ENCODE measurements at places on chromosomes 7 and 10.

DNA sequence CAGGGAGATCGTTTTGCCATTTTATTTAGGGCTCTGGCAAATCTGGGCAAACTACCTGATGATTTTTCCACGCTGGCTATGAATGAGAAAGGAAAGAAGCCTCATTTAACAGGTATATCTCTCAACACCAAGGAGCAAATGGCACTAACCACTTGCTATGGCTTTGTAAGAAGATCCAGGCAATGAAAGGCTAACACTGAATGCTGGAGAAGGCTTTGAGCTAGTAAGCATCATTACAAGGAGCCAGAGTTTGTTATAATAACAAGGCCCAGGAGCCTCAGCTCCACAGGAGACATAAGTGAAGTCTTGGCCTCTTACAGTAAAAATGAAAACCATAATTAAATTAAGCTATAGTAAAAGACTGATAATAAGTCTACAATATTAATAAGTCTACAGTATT is 123.1 kb downstream of the CNOT4 start:
- DNase-seq: no peak

- DNase-seq: no peak
Measured at GRCh38 chr7:30656006-30656957, 26.0 kb downstream of the CRHR2 start.

GRCh38 chr10:73553761-73554160 is 37.4 kb downstream of the USP54 start:
- no peak for DNase-seq

- no peak for DNase-seq
Measured at GRCh38 chr7:14228341-14228740, 238.9 kb upstream of the ETV1 start.

DNA sequence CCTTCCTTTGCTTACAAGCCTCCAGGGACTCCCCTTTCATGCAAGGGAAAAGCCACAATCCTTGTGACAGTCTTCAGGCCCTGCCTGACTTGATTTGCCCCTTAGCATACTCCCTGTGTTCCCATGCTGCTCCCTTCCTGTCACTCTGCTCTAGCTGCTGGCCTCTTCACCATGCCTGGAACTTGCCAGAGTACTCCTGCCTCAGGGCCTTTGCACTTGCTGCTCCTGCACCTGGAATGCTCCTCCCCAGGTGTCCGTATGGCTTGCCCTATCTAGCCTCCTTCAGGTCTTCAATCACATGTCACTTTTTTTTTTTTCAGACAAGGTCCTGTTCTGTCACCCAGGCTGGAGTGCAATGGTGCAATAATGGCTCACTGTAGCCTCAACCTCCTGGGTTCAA is 22.8 kb upstream of the GOLGA7B start:
- DNase-seq: no peak

DNA sequence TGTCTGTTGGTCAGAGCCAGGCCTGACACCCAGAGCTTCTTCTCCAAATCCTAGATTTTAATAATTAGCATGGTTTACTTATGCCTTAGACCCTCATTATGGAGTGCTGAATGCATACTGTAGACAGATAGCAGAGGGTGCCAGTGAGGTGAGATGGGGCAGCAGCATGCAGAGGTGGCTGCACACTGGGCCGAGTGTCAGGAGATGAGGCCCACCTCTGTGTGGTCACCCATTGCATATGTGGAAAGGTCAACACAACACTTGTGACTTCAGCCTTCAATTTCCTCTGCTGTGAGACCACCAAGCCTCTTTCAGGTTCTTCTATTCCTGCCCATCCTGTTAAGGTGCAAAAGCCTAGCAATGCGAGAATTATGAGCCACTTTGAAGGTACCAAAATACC is 39.7 kb upstream of the NMT2 start:
- DNase-seq: no peak

GRCh38 chr10:6275022-6275997 is 72.6 kb downstream of the PFKFB3 start:
- peak; percentile 89 for DNase-seq

GRCh38 chr10:87654212-87654611 is 5.5 kb upstream of the PAPSS2 start:
- no peak for DNase-seq

- DNase-seq: no peak
Measured at GRCh38 chr10:16436367-16436757, 448 bp upstream of the PTER start.

DNA sequence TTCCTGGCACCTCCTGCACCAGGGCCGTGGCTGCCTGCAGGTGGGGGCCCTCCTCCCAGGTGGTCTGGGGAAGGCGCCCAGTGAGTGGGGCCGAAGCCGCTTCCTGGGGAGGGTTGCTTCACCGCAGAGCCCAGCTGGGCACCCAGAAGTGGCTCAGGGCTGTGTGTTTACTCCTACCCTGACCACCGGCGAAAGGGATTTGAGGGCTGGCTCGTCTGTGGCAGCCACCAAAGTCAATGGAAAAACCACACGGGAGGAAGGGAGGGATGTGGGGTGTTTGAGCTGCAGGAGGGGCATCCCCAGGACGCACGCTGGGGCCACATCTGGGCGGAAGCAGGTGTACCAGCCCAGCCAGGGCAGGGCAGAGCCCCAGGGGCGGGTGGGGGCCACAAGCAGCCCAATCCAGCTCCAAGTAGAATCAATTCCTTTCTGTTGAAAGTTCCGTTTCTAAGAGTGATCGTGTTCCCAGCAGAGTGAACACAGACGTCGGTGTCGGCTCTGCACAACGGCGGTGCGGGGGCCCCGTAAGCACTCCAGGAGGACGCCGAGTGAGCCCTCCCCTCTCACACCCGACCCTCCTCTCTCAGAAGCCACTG is 69.9 kb downstream of the FOXL3 start:
- DNase-seq: no peak

DNA sequence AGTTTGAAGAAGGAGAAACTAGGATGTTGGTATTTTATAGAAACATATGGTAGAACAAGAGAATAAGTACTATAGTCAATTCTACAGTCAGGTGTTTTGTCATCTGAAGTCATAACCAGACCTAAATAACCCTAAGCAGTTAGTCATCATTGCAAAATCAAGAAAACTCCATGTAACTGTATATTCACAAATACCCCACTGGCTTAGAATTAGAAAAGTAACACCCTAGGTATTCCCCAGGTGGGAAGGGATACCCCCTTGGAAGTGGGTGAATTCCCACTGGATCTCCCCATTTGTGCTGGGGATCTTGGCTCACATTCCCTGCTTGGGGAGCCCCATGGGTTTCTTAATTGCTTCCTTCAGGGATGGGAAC is 45.9 kb upstream of the ITGB8 start:
- no peak for DNase-seq

DNA sequence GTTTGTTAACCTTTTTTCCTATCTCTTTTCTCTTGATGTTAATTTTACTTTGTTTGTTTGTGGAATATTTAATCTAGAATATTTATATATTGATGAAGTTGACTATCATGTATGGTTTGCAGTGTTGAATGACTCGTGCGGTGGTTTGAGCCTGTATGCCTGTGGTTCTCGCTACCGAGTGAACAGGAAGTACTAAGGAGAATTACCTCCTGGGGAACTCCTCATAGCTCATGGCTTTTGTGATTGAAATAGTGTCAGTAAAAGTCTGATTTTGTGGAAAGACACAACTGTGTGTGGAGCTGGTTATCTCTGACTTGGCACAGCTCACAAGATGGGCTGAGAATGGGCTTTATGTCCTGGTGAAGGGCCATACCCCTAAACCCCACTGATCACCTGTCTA is 498.6 kb downstream of the GLRX3 start:
- DNase-seq: no peak

DNA sequence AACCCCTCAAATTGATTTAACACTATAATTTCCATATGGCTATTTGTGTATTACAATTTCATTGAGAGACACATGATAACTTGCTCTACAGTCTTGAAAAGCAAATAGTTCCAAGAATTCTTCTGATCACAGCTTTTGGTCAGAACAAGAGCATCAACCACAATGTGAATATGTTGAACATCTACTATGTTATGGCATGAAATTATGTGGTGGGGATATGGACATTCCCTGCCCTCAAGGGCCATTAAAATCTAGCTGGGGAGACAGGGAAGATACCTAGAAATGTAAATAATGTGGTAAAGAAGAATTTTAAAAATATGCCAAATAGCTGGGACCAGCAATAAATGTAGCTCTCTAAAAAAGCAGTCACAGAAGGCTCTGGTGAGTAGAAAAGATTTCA is 262.2 kb downstream of the FZD1 start:
- no peak for DNase-seq

DNA sequence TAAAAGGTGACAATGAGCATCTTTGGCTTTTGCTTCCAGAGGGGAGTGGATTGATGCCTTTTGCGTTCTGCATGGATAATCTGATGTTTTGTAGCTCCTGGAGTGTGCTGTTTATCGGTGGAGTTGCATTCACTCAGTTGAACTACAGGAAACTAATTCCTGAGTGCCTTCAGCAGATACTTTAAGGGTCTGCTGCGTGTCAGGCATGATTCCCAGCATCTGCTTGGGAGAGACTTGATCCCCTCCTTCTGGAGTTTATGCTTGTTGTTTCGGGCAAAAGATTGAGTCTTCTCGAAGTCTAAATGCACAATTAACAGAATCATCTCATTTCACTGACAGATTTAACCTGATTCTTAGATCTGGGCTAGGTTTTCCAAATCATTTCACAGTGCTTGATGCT is 46.2 kb downstream of the CELF2 start:
- no peak for DNase-seq

DNA sequence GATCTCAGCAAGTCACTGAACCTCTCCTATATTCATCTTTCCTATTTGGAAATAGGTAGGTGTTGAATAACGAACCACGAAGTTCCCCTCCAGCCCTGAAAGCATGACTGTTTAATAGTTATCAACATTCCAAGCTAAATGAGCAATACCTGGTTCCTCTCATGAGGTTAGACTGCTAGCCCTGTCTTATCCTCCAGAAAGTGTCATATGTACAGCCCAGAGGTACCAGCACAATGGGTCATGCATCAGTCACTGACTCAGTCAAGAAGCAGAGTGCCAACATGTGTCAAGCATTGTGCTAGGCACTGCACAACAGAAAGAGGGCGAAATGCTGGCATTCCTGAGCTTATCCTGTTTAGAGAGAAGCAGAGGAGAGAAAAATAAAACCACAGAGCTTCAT is 70.0 kb downstream of the AMPH start:
- DNase-seq: no peak

- DNase-seq: no peak
Measured at GRCh38 chr7:141891336-141891735, 24.9 kb upstream of the OR9A4 start.

DNA sequence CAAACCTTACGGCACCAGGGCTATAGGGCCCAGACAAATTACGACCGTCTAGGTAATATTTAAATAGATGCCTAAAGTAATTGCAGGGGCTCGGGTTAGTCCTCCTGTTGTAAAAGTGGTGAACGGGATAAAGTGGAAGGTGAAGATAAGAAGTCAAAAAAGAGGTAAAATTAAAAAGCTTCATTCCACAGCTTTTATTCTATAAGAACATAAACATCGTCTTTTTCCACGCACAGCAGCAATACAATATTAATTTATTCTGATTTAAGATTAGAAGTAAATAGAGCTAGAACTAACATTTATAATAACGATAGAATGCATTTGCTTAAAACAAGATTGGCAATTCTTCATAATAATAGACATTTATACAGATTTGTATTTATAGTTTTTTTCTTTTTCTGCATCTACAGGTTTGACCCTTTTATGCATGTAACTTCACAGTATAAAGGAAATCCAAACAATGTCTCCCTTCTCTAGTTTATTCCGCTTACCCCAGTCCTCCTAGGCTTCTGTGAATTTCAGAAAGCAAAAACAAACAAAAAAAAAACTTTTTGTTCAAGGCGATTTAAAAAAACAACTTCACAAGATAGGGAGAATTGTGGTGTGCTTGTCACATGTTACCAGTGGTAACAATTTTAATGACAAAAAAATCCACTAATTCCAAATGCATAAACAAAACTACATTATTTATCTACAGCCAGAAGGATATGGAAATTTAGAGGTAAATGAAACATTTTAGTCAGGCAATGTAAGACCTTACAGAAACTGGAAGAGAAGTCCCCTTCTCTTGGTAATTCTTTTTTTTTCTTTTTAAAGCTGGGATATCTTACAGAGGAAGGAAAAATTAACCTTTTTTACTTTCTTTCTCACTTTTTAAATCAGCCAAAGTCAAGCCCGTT is 3.4 kb downstream of the HOXA10 start:
- DNase-seq: no peak

- DNase-seq: no peak
Measured at GRCh38 chr10:44619975-44620374, 235.1 kb upstream of the CXCL12 start.

DNA sequence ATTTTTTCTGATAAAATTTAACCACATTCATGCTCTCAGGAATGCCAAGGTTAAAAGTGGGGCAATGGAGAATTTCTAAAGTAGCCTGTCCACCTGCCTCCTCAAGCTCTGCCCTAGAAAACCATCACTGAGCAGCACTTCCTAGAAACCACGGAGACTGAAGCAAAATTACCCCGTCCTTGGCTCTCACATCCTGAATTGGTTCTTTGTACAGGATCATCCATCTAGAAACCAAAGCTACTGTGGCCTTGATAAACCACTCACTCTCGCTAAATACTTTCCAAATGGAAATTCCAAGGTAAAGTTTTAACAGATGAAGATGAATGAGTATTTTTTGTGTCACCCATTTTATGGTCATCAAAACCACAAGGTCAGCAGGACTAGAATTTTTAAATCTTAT is 96.6 kb downstream of the AVL9 start:
- DNase-seq: no peak

DNA sequence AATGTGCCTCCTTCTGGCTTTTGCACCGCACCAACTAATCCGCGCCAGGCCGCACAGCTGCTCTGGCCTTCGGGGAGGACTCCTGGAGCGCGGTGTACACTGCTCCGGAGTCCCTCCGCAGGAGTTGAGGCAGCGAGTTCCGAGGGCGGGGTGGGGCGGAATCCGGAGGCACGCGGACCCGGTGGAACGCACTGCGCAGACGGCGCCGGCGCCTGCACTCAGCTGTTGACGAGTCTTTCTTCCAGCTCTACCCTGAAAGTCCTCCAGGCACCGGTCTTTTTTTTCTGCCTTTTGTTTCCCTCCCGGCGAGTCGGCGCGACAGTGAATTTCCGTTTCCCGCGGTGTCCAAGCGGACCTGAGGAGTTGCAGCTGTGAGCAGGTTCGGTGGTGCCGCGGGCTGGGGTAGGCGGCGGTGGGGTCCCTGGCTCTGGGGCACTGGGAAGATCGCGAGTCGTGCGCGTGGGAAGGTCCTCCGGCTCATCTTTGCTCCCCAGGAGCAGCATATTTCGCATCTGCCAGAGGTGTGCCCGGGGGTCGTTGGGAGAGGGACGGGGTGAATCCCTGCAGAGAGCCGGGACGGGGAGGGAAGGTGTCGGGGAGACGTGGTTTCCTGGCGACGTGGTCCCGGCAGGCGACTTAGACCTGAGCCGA is 44.1 kb downstream of the SFTPD start:
- DNase-seq: peak; percentile 46
